Naive thymus-derived CD8-positive, alpha-beta T cell (primary cell): ENCODE measurements at places on chromosomes 3 and 15.

GRCh38 chr15:89825271-89825940 lies 10.8 kb upstream of the ANPEP start:
- H3K4me1 ChIP-seq: no peaks in the 10 kb centered on the region
- H3K4me3 ChIP-seq: no peak overlapping the region
- no peaks in the 10 kb centered on the region for H3K36me3 ChIP-seq
- H3K27me3 ChIP-seq: peaks cover 3% of the 10 kb centered on the region
- DNase-seq: no peak

DNA sequence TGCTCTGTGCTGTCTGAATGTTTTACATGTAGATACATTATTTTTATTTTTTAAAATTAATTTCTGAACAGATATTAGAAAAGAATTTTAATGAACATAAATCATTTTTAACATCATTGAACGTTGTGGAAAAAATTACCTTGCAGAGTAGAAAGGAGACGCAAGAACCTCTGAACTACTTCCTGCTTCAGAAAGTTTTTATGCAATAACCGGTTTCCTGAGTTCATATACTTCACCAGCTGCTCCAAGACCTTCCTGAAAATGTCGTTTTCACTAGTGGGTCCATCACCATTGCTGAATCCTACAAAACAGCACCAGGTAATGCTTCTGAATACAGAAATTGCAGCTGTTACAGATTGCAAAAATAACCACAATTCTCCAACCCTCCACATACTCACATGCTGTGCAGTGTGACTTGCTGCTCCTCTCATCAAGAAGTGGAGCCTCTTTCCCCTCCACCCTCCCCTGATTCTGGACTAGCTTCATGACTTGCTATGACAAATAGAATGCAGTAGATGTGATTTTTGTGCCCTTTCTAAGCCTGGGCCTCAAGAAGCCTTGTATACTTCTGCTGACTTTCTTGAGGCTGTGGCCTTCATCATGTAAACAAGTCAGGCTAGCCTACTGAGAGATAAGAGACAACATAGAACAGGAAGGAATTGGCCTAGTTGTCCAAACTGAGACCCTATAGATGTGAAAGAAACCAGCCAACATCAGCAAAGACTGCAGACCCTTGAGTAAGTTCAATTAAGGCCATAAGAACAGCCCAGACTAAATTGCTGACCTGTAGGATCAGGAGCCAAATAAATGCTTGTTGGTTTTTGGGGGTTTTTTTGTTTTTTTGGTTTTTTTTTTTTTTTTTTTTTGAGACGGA lies 80.4 kb downstream of the TRANK1 start:
- H3K36me3 ChIP-seq: peaks cover 61% of the 10 kb centered on the region
- peaks cover 40% of the 10 kb centered on the region for H3K4me1 ChIP-seq
- H3K27me3 ChIP-seq: no peaks in the 10 kb centered on the region
- peak overlapping the region; percentile 46 for H3K4me3 ChIP-seq
- peak overlapping the region; percentile 90 for H3K27ac ChIP-seq

DNA sequence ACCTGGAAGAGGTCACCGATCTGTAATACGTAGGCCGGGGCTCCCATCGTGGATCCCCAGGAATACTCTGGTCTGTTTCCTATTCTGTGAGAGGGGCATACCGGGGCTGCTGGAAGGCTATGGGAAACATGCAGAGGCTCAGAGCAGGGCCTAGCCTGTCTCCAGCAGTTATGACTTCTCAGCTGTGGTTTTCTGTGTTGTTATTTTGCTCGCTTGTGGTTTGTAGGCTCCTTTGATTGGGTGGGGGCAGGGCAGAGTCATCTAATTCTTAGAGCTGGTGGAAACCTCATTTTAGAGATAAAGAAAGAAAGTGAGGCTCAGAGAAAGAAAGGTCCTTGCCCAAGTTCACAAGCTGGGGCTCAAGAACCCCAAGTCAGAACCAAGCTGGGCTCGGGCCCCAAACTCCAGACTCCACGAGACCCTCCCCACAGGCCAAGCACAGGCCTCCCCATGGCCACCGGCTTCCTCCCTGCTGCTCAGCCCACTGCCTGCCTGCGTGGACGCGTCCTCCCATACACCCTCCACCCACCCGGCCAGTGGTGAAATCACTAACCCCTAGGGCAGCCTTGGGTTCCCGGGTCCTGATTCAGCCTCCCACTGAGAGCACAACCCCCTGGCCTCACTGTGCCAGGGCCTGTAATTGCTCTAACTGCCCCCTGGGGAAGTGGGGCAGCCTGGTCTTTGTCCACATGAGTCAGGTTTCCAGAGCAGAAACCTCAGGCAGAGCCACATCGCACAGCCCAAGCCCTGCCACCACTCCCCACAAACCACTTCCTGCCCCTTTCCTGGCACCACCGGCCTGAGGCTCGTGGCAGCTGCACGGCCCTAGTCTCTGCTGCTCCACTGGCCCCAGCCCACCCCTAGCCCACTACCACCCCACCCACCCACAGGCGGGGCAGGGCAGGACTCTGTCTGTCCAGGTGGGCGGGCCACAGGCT lies 270.8 kb downstream of the UACA start:
- no peaks in the 10 kb centered on the region for H3K36me3 ChIP-seq
- H3K4me3 ChIP-seq: peak overlapping the region; percentile 90
- DNase-seq: peak; percentile 80
- H3K27me3 ChIP-seq: peaks cover 5% of the 10 kb centered on the region

DNA sequence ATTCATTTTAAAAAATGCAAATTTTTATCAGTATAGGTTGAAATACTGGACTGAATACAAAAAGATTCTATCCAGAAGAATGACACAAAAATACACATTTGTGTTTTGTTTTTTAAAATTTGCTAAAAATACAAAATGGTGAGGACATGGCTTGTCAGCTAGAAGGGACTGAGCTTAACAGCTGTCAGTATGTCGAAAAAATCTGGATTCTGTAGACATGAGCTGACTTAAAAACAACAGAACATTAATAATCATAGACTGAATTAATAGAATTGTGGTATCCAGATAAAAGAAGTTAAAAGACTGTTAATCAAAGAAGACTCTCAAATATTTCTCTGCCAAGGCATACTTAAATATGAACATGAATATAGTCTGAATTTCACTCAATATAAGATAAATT lies 244.9 kb upstream of the CBLB start:
- peaks cover 10% of the 10 kb centered on the region for H3K4me1 ChIP-seq
- H3K36me3 ChIP-seq: no peaks in the 10 kb centered on the region
- H3K27me3 ChIP-seq: no peaks in the 10 kb centered on the region
- no peak overlapping the region for H3K4me3 ChIP-seq
- no peak for DNase-seq

GRCh38 chr3:156551261-156551660 lies 3.7 kb downstream of the SSR3 start:
- no peak overlapping the region for H3K4me3 ChIP-seq
- peaks cover 63% of the 10 kb centered on the region for H3K36me3 ChIP-seq
- DNase-seq: no peak
- H3K4me1 ChIP-seq: peaks cover 61% of the 10 kb centered on the region

DNA sequence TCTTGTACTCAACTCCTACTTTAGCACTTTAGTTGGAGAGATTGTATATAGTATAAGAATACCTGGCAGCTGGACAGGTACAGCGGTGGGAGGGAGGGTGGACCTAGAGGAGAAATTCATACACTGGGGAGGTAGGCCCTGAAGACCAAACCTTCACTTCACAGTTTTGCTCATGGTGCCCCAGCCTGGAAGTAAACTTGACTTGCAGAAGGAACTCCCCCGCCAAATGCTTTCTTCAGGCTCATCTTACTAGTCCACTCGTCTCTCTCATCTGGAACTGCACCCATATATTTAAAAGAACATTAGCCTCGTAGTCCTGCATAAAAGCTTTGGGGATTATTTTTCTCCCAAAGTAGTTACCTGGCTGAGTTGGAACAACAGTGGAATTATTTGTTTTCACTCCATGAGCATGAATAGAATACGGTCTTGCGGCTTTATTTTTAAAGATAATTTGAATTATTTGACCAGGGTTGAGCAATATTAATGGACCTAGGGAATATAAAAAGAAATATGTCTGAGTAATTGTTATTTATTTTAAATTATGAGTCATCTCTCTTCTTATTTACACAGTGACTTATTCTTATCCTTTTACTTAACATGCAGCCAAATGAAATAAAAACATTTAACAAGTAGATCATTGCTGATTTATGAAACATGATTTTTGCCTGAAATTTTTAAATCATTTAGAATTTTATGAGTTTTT lies 25.5 kb upstream of the CP start:
- H3K27ac ChIP-seq: no peak overlapping the region
- H3K4me3 ChIP-seq: no peak overlapping the region
- DNase-seq: no peak
- H3K36me3 ChIP-seq: no peaks in the 10 kb centered on the region
- H3K4me1 ChIP-seq: peaks cover 39% of the 10 kb centered on the region

GRCh38 chr15:69616558-69616957 lies 163.9 kb downstream of the RPLP1 start:
- no peaks in the 10 kb centered on the region for H3K4me1 ChIP-seq
- H3K27ac ChIP-seq: no peak overlapping the region
- no peaks in the 10 kb centered on the region for H3K36me3 ChIP-seq
- H3K4me3 ChIP-seq: no peak overlapping the region

GRCh38 chr15:94031072-94031471 lies 200.3 kb upstream of the MCTP2 start:
- no peak overlapping the region for H3K4me3 ChIP-seq
- DNase-seq: no peak
- H3K27ac ChIP-seq: no peak overlapping the region
- H3K4me1 ChIP-seq: no peaks in the 10 kb centered on the region

DNA sequence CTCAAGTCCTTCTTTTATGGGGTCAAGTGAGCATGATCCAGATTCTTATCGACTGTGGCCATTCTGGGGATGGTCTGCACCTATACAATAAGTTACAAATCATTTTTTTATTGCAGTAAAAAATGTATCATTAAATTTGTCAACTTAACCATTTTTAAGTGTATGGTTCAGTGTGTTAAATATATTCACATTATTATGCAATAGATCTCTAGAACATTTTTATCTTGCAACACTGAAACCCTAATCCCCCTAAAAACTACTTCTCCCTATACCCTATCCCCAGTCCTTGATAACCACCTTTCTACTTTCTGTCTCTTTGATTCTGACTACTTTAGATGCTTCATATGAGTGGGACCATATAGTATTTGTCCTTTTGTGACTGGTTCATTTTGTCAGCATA lies 10.4 kb upstream of the BOC start:
- DNase-seq: no peak
- H3K27me3 ChIP-seq: peaks cover 7% of the 10 kb centered on the region
- no peak overlapping the region for H3K4me3 ChIP-seq
- H3K36me3 ChIP-seq: peaks cover 2% of the 10 kb centered on the region
- no peaks in the 10 kb centered on the region for H3K4me1 ChIP-seq

- DNase-seq: no peak
- no peaks in the 10 kb centered on the region for H3K27me3 ChIP-seq
- H3K36me3 ChIP-seq: peaks cover 4% of the 10 kb centered on the region
Measured at GRCh38 chr3:11370191-11370590, 98.0 kb downstream of the ATG7 start.

DNA sequence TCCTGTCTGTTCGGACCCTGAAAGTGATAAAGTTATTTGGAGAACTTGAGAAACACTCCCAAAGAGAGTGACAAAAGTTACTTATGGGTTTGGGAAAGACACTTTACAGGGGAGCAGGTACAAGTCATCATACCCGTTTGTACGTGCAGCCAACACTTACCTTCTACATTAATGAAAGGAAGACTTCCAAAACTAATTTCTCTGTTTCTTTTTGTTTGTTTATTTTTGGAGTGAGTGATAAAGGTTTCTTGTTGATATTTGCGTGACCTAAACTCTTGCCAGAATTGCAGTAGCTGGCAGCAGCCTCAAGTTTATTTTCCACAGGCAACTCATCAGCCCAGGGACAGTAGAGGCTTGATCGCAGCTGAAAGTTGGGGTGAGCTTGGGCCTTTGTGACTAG lies 8.4 kb downstream of the ABHD2 start:
- no peaks in the 10 kb centered on the region for H3K27me3 ChIP-seq
- H3K4me1 ChIP-seq: peaks cover 42% of the 10 kb centered on the region
- H3K4me3 ChIP-seq: no peak overlapping the region

DNA sequence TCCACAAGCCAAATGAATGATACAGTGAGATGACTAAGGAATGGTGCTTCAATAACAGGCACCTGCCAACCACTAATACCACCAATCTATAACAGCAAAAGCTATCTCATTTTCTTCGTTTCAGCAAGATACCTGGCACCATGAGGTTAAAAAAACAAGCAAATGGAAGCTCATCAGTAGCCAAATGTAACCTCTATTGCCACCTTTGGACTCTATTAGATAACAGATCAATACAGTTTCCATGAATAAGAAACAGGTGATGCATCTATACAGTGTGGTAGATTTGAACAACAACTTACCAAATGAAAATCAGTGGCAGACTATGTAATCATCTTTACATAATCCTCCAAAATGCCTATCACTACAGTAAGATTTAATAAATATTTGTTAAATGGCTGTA lies 32.8 kb downstream of the PLOD2 start:
- peaks cover 5% of the 10 kb centered on the region for H3K27me3 ChIP-seq
- H3K36me3 ChIP-seq: no peaks in the 10 kb centered on the region
- no peak for DNase-seq
- no peaks in the 10 kb centered on the region for H3K4me1 ChIP-seq
- H3K4me3 ChIP-seq: no peak overlapping the region

- H3K27me3 ChIP-seq: no peaks in the 10 kb centered on the region
- H3K4me1 ChIP-seq: peaks cover 17% of the 10 kb centered on the region
- peak overlapping the region; percentile 67 for H3K4me3 ChIP-seq
- no peak for DNase-seq
- peak overlapping the region; percentile 83 for H3K27ac ChIP-seq
Measured at GRCh38 chr3:71006810-71007785, 576.4 kb downstream of the FOXP1 start.

GRCh38 chr15:31235311-31236183 lies 91.1 kb upstream of the KLF13 start:
- no peak overlapping the region for H3K27ac ChIP-seq
- no peak for DNase-seq
- H3K36me3 ChIP-seq: no peaks in the 10 kb centered on the region
- H3K4me1 ChIP-seq: peaks cover 23% of the 10 kb centered on the region

GRCh38 chr3:146476094-146476740 lies 6.9 kb upstream of the PLSCR2 start:
- H3K4me1 ChIP-seq: no peaks in the 10 kb centered on the region
- no peak overlapping the region for H3K27ac ChIP-seq
- no peak for DNase-seq
- no peak overlapping the region for H3K4me3 ChIP-seq

- H3K4me3 ChIP-seq: peak overlapping the region; percentile 98
- peak overlapping the region; percentile 34 for H3K27ac ChIP-seq
- DNase-seq: no peak
- peaks cover 10% of the 10 kb centered on the region for H3K4me1 ChIP-seq
- H3K36me3 ChIP-seq: peaks cover 2% of the 10 kb centered on the region
- H3K27me3 ChIP-seq: no peaks in the 10 kb centered on the region
Measured at GRCh38 chr3:138172625-138173024, 2.1 kb downstream of the DBR1 start.

DNA sequence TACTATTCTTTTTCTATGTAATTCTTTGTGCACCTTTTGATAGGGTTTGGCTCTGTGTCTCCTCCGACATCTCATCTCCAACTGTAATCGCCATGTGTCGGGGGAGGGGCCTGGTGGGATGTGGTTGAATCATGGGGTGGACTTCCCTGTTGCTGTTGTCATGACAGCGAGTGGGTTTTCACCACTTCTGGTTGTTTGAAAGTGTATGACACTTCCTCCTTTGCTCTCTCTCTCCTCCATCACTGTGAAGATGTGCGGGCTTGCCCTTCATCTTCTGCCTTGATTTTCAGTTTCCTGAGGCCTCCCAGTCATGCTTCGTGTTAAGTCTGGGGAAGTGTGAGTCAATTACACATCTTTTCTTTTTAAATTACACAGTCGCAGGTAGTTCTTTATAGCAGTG lies 225.8 kb upstream of the DPPA4 start:
- peak; percentile 78 for DNase-seq
- peaks cover 6% of the 10 kb centered on the region for H3K4me1 ChIP-seq
- peak overlapping the region; percentile 43 for H3K4me3 ChIP-seq
- no peaks in the 10 kb centered on the region for H3K27me3 ChIP-seq
- no peaks in the 10 kb centered on the region for H3K36me3 ChIP-seq
